D341Med (cell line): ENCODE measurements at places on chromosomes 13 and 19.

DNA sequence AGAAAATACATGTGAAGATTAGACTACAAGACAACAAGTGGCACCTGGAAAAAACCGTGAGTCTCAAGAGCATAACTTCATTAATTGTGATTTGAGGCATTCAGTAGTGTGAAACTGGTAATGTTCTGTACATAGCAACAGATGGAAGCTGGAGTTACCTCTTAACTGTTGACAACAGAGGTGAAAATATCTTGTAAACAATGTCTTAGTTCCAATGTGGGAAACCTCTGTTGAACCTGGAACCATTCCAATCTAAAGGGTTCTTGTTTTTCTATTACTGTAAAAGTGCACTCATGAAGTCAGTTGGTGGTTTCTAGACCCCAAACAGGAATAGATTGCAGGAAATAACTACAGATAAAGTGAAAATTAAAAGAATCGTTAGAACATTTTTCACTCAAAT is 728.4 kb downstream of the SLITRK1 start:
- DNase-seq, result no peak

DNA sequence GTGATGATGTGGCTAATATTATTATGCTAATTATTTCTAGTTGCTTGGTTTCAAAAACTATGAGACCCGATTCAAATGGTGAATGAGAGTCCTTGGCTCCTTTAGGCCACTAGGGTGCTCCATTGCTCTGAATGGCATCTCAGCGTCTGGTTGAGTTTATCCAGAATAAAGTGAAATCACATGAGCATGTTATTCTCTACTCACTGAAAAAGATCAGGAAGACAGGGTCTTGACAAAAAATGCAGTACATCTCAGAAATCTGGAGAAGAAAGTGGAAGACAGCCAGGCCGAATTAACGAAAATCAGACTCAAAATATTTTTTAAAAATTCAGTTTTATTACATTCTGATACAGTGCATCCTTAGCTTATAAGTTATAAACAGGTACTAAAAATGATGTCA is 516.2 kb downstream of the MYO16 start:
- peak; percentile 45 for DNase-seq

- no peak for DNase-seq
Measured at GRCh38 chr19:31064491-31064890, 284.7 kb downstream of the TSHZ3 start.

DNA sequence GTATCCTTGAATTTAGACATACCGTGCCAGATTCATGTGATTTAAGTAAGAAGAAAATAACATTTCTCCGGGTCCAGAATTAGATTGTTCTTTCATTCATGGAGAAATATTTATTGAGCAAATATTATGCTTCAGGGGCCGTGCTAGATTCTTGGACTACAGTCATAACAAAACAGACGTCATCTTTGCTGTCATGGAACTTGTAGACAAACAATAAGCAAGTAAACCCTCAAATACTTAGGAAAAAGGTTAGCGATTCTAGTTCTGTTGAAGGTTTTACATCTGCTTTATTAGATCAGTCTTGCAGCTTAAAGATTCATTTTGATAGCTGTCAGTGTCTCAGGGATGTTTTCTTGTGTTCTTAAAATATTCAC is 16.9 kb downstream of the ZNF507 start:
- DNase-seq, result no peak

- DNase-seq, result no peak
Measured at GRCh38 chr13:35722458-35723052, 246.1 kb upstream of the MAB21L1 start.

DNA sequence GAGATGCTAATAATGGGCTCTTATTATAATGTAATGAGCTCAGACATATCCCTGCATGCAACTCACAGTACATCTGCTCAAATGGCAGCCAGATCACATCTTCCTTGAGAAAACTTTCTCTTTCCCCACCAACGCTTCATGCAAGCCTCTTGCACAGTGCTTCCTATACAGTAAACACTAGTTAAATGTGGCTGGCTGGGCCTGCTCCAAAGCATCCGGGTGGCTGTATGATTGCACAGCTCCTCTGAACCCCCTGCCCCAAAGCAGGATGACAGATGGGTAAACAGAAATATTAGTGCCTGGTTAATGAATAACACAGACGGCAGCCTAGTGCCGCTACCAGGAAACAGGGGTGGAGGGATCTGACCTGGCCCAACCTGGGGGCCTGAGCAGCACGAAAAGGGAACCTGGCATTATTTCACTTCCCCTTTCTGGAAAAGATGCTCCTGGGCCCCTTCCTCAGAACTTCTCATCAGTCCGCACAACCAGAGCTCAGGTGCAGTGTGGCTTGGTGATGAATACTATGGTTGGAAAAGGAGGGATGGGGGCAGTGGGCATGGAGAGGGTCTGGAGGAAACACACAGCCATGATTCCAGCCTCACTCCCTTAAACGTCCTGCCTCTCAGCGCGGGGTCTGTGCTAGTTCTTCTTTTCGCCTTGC is 10.8 kb downstream of the FFAR2 start:
- no peak for DNase-seq

GRCh38 chr19:31910224-31910623 is 435.2 kb upstream of the ZNF507 start:
- no peak for DNase-seq

GRCh38 chr19:9586764-9587163 is 2.5 kb upstream of the ZNF121 start:
- DNase-seq, result peak; percentile 46

GRCh38 chr19:41530761-41531301 is 45.1 kb upstream of the CEACAM21 start:
- no peak for DNase-seq

DNA sequence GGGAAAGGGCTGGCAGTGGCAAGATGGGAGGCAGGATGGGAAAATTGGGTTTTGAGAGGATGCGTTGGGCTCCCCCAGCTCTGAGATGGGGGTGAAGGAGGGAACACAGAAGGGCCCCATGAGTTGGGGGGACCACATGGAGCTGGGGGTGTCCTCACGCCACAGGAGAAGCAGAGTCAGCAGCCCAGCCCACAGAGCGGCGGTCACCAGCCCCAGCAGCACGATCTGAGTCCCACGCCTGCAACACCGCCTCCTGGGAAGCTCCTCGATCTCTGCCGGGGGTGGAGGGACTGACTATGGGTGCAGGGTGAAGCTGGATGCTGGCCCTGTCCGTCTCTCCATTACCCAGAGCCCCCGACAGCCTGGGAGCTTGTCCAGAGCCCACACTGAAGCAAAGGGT is 3.3 kb downstream of the FCER2 start:
- no peak for DNase-seq

GRCh38 chr13:98544104-98544710 is 32.7 kb downstream of the STK24 start:
- no peak for DNase-seq

DNA sequence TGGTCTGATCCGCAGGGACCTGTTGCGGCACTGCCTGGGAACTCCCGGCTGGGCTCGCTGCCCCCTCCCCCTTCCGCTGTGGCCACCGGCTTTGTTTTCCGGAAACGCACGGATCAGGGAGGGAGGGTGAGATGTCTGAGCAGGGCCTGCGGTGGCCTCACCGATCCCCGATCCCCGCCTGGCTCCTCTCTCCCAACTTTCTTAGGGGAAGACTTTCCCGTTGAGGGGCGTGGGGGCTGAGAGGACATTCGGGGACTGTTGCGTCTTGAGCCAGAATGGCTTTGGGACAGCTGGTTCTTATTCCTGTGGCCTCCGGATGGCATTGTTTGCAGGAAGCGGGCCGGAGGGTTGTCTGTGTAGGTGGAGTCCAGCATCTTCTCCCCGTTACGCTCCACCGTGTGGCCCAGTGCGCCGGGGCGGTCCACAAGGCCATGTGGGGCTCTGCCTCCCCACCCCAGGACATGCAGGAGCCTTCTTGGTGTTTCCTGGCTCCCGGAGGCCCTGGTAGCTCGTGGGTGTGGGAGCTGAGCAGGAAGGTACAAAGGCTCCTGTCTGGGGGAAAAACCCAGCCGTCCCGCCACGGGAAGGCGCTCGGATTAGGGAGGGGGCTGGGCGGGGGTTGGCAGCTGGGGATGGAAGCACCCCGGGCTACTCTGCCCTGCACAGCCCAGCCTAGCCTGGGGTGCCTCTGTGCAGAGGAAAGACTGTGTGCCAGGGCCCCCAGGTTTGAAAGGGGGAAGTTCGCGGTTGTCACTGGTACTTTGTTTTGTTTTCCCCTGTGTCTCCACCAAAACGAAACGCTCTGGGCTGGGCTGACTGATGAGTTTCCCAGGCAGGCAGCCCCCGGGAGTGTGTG is 1.3 kb downstream of the CSNK1G2 start:
- DNase-seq, result peak; percentile 76

DNA sequence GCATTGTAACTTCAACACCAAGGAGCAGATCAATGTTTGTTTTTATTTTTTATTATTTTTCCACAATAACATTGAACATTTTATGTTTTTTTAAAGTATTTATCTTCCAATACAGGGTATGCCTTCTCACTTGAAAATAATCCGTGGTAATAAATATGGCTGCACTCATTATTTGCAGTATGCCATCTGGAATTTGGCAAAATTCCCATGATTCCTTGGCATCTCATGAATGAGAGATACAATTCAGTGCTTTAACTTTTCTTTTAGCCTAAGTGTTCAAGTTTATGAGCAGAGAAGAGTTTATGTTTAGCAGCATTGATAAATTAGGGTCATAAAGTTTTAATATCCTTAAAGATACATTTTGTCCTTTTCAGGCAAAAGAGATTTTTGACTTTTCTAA is 1109.6 kb upstream of the ATXN8OS start:
- DNase-seq, result no peak

GRCh38 chr13:105327581-105328126 is 1207.8 kb downstream of the EFNB2 start:
- DNase-seq, result no peak

GRCh38 chr19:18385675-18386542 is at the start of gene GDF15:
GDF15 (plus strand) TSS chr19:18386158; CDS start chr19:18386190, 32 bp downstream.
- DNase-seq, result peak; percentile 67

GRCh38 chr13:93307651-93308050 is 81.0 kb downstream of the GPC6 start:
- no peak for DNase-seq

GRCh38 chr19:35307931-35308330 is 16.0 kb downstream of the MAG start:
- DNase-seq, result no peak

DNA sequence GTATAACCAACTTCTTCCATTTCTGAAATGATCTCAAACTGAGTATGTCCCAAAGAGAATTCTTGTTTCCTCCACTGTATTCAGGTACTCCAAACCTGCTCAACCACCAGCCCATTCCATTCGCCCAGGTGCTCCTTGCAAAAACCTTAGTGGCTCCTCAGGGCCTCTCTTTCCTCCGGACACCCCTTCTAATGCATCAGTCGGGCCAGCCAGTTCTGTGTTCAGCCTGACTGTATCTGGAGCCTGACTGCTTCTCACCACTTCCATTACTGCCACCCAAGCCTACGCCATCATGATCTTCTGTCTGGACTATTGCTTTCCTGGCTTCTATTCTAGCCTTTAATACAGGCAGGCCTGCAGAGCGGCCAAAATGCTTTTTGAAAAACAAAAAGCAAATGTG is 1.5 kb downstream of the PHF11 start:
- DNase-seq, result no peak

DNA sequence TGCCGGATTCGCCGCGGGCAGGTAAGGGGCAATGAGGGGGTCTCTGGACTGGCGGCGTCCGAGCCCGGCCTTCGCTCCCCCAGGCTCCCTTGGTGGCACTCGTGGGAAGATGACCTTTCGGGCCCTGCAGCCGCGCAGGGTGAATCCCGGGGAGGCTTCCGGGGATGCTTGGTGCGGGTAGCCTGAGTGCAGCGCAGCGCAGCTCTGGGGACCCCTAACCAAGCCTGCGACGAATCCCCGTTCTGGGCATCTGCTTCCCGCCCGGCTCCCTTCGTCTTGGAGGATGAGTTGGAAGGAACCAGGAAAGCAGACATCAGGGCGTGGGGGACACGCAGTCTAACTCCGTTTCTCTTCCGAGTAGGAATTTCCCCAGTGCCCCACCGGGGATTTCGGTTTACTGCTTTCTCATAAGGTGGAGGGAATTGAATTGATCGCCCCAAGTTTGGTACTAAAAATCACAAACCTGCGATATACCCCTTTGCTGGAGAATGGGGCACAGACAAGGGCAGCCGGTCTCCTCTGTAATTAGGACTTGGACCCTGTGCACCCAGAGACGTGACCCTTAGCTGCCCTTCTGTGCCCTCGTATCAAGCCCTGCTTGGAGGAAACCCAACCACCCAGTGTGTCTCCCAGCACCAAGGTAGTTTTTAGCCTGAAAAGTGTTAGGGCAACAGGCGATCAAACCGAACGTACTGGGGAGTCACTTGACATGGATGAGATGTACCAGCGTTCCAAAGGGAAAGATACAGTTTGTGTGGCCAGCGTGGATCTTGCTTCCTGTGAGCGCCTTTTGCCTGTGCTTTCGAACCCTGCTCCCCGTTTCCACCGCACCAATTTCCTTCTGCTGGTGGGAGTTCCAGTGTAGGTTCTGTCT is 1.0 kb downstream of the GPC5 start:
- no peak for DNase-seq

DNA sequence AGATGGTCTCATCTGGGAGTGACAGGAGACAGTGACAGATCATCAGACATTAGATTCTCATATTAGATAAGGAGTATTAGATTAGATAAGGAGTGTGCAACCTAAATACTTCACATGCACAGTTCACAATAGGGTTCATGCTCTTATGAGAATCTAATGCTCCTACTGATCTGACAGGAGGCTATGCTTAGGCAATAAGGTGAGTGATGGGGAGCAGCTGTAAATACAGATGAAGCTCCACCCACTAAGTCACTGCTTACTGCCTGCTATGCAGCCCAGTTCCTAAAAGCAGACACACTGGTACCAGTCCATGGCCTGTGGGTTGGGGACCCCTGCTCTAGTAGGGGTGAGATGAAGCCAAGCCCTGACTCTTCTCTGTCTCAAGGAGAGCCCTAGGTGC is 10.0 kb upstream of the IGFL3 start:
- no peak for DNase-seq

DNA sequence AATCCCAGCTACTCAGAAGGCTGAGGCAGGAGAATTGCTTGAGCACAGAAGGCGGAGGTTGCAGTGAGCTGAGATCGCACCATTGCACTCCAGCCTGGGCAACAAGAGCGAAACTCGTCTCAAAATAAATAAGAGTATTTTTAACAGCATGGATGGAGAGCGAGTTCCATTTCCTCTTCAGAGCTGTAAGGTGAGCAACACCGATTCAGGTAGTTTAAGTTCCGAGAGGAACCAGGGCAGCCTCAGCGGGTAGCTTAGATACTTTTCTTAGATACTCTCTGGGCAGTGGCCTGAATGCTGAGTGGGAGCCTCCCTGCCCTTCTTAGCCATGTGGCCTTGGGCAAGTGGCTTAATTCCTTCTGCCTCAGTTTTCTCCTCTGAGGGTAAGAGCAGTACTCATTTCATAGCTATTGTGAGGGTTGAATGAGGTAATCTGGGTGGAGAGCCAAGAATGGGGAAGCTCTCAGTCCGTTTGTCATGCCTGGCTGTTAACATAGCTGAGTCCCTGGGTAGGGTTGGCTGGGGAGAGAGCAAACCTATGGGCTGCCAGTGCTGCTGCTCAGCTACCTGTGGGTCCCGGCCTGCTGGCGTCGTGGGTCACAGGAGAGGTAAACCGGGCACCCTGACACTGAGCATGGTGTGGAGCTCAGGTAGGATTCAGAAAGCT is 4.1 kb downstream of the ATP11A start:
- DNase-seq, result no peak
